ENCODE measurements at places on chromosomes 11 and 22. TPM values are rescaled to one million over a fixed set of nuclear protein-coding genes. Genes with fewer than 3 reads are reported as not detected.

The GRM5 gene
- 0.12 TPM for polyA plus RNA-seq

GRCh38 chr11:65792456-65792855 is 5.6 kb downstream of the OVOL1 start:
- no peak overlapping the region for H3K27ac ChIP-seq
- DNase-seq, result peak; percentile 13
- peaks cover 29% of the 10 kb centered on the region for H3K4me1 ChIP-seq
- no peak overlapping the region for H3K4me3 ChIP-seq

DNA sequence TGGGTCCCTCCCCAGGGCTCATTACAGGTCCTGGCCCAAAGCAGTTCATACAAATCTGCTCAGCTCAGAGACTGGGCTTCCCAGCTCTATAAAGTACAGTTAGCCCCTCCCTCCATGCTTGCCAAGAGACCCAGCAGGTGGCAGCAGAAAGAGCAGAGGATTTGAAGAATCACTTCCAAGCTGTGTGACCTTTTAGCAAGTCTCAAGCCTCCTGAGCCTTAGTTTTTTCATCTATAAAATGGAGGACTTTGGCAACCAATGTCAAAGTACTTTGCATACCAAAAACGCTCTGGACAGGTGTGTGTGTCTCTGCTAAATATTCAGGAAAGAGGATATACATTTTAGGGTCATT is 26.6 kb downstream of the RELT start:
- DNase-seq, result no peak
- no peaks in the 10 kb centered on the region for H3K36me3 ChIP-seq
- H3K27ac ChIP-seq, result no peak overlapping the region
- no peaks in the 10 kb centered on the region for H3K4me1 ChIP-seq
- H3K27me3 ChIP-seq, result no peaks in the 10 kb centered on the region
- H3K4me3 ChIP-seq, result no peak overlapping the region

DNA sequence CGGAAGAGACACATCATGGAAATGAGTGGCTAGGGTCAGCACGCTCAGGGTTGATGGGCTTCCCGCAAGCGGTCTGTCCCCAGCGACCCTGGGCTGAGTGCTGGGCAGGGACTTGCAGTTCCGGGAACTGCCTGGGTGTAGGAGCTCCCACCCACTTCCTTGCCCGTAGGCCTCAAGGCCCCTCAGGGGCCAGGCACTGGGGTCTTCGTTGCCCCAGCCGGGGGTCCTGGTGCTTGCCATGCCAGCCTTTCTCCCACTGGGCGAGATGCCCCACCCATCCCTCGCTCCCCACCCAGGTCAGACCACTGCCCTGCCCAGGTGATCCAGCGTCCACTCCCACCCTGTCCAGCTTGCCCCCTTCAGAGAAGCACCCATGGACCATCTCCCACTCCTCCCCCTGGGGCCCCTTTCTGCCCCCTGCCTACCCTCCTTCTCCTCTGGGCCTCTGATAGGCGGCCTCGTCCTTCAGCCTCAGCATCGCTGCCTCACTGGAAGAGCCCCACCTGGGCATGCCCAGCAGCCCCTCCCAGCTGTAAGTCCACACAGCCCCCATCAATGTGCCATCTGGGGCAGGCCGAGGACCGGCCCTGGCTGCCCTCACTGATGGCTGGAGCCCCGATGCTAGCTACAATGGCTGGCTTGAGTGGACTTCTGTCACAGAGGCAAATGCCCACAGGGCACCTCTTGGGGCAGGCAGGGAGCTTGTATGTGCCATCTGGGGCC is 17.8 kb upstream of the DGCR8 start:
- no peak for DNase-seq
- no peaks in the 10 kb centered on the region for H3K27me3 ChIP-seq
- H3K27ac ChIP-seq, result peak overlapping the region; percentile 51
- H3K4me3 ChIP-seq, result no peak overlapping the region
- H3K36me3 ChIP-seq, result no peaks in the 10 kb centered on the region
- H3K4me1 ChIP-seq, result no peaks in the 10 kb centered on the region

The PGAP2 gene
- polyA plus RNA-seq, result 37.6 TPM

DNA sequence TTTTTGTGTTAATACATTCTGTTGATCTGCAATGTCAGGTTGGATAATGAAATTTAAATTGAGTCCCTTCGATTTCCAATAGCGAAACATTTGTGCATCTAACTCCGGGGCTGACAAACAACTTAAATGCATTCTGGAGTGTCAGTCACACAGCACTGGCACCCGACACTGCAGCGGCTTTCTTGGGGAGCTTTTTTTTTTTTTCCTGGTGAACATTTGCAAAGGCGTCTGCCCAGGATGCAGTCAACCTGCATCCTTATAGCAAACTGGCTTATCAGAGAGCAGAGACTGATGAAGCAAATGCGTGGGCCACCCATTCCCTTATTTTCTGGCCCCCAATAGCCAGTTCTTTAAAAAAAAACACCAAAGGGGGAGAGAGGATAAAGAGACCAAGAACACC is 1167.7 kb downstream of the LRRC4C start:
- DNase-seq, result no peak
- no peaks in the 10 kb centered on the region for H3K36me3 ChIP-seq
- no peaks in the 10 kb centered on the region for H3K4me1 ChIP-seq
- H3K27ac ChIP-seq, result no peak overlapping the region
- H3K27me3 ChIP-seq, result peaks cover 12% of the 10 kb centered on the region

GRCh38 chr11:69501891-69502860 is 20.7 kb downstream of the LINC01488 start:
- H3K27me3 ChIP-seq, result no peaks in the 10 kb centered on the region
- H3K4me3 ChIP-seq, result no peak overlapping the region
- peaks cover 5% of the 10 kb centered on the region for H3K4me1 ChIP-seq
- no peaks in the 10 kb centered on the region for H3K36me3 ChIP-seq

GRCh38 chr22:33544707-33545106 is 375.6 kb downstream of the LARGE1 start:
- no peak overlapping the region for H3K4me3 ChIP-seq
- H3K36me3 ChIP-seq, result no peaks in the 10 kb centered on the region
- DNase-seq, result no peak
- H3K27ac ChIP-seq, result no peak overlapping the region
- H3K4me1 ChIP-seq, result peaks cover 7% of the 10 kb centered on the region

GRCh38 chr11:89421718-89422117 is 69.5 kb downstream of the NOX4 start:
- H3K27ac ChIP-seq, result no peak overlapping the region
- H3K4me1 ChIP-seq, result no peaks in the 10 kb centered on the region
- DNase-seq, result no peak
- H3K27me3 ChIP-seq, result no peaks in the 10 kb centered on the region
- no peak overlapping the region for H3K4me3 ChIP-seq
- no peaks in the 10 kb centered on the region for H3K36me3 ChIP-seq

The TBX1 gene
- 1.1 TPM for polyA plus RNA-seq

The IGF2 gene
- polyA plus RNA-seq, result 3,175 TPM

The YPEL1 gene
- 3.1 TPM for polyA plus RNA-seq

DNA sequence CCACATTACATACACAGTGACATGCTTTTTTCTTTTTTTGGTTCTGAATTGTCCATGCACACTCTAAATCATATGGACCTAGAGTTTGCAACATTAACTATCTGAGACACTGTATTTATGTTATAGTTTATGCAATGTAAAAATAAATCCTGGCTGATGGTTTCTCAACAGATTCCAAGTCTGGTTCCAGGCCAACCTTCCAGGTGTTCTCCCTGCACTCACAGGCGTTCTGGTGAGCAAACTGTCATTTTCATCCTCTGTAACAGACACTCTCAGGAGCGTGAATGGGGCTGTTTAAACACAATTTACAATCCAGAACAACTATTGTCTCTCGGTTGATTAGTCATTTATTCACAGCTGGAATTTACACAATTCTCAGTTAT is 36.5 kb upstream of the ANKK1 start:
- no peak for DNase-seq
- H3K4me1 ChIP-seq, result no peaks in the 10 kb centered on the region
- H3K27ac ChIP-seq, result no peak overlapping the region
- peaks cover 3% of the 10 kb centered on the region for H3K36me3 ChIP-seq
- H3K4me3 ChIP-seq, result no peak overlapping the region

DNA sequence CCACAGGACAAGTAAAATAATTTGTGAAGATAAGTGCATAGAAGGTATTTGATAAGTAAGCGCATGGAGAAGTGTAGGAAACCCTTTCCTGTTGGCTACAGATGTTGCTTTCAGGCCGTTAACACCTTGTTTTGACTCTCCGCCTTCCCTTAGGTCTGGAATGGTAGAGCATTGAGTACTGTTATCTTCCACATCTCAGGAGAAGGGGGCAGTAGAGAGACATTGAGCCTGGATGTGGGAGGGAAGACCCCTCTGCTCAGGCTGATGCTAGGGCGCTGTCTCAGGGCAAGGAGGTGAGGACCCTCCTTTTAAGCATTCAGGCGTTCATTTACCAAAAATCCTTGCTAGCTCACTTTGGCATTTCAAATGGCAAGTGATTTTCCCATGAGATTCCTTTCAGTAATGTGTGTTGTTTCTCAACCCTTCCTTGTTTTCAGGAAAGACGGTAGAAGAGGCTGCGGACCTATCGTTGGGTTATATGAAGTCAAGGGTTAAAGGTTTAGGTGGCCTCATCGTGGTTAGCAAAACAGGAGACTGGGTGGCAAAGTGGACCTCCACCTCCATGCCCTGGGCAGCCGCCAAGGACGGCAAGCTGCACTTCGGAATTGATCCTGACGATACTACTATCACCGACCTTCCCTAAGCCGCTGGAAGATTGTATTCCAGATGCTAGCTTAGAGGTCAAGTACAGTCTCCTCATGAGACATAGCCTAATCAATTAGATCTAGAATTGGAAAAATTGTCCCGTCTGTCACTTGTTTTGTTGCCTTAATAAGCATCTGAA is 27.0 kb upstream of the SCGB1A1 start:
- no peaks in the 10 kb centered on the region for H3K27me3 ChIP-seq
- peaks cover 16% of the 10 kb centered on the region for H3K4me1 ChIP-seq
- no peak overlapping the region for H3K27ac ChIP-seq
- H3K4me3 ChIP-seq, result no peak overlapping the region
- no peak for DNase-seq

GRCh38 chr22:42945736-42946135 is 69.2 kb downstream of the PACSIN2 start:
- H3K36me3 ChIP-seq, result no peaks in the 10 kb centered on the region
- DNase-seq, result no peak
- peak overlapping the region; percentile 22 for H3K27ac ChIP-seq
- H3K27me3 ChIP-seq, result no peaks in the 10 kb centered on the region

The GPHA2 gene
- not detected for polyA plus RNA-seq

The SCGB1A1 gene
- not detected for polyA plus RNA-seq

The HPS5 gene
- polyA plus RNA-seq, result 10.3 TPM

DNA sequence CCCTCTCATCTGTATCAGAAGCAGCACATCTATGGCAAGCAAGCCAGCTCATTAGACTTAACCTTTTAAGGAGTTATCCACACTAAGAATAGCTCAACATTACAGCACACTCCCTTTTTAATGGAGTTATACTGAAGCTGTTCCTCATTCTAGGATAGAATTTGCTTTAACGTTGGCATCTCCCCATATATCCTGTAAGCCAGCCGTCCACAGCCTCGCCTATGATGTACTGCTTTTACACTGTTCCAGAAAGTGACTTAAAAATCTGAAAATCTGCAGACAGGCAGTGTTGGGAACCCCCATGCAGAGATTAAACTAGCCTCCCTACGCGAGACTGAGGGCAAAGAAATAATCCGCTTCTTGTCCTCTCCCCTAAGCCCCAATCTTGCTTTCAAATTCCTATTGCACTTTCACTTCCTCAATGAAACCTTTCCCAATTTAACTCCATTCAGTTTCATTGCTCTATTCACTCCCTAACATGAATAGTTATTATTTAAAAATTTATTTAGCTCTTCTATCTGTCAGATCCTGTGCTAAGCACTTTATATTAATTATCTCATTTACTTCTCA is 225.0 kb downstream of the BLID start:
- peaks cover 4% of the 10 kb centered on the region for H3K4me1 ChIP-seq
- H3K27me3 ChIP-seq, result no peaks in the 10 kb centered on the region
- DNase-seq, result no peak
- no peak overlapping the region for H3K27ac ChIP-seq
- no peak overlapping the region for H3K4me3 ChIP-seq

DNA sequence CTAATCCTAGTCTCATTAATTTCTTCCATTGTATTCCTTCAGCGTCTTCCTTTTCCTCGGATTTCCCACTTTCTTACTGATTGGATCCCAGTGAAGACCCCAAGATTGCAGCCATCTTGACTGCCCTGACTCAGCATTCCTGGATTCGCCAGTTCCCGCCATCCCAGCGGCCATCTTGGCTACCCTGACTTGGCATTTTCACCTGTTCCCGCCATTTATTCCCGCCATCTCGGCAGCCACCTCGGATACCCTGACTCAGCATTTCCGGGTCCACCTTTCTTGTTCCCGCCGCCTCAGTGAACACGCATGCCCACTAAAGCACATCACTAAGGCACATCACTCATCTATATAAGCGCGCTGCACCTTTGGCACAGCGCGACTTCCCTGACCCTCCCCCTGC is 13.8 kb upstream of the OR56A3 start:
- H3K27ac ChIP-seq, result no peak overlapping the region
- no peaks in the 10 kb centered on the region for H3K4me1 ChIP-seq
- H3K4me3 ChIP-seq, result no peak overlapping the region
- no peaks in the 10 kb centered on the region for H3K27me3 ChIP-seq
- DNase-seq, result no peak

The LGR4 gene
- 30.1 TPM for polyA plus RNA-seq

The BTBD18 gene
- polyA plus RNA-seq, result 0.39 TPM

The PRODH gene
- polyA plus RNA-seq, result 27.9 TPM

- H3K27ac ChIP-seq, result no peak overlapping the region
- H3K27me3 ChIP-seq, result peaks cover 36% of the 10 kb centered on the region
- H3K36me3 ChIP-seq, result no peaks in the 10 kb centered on the region
- no peak for DNase-seq
Observed at GRCh38 chr11:126611438-126611837, 256.0 kb downstream of the ST3GAL4 start.

The TRIM51 gene
- not detected for polyA plus RNA-seq

The APOL1 gene
- 6.8 TPM for polyA plus RNA-seq

- H3K27ac ChIP-seq, result no peak overlapping the region
- no peaks in the 10 kb centered on the region for H3K36me3 ChIP-seq
- no peaks in the 10 kb centered on the region for H3K4me1 ChIP-seq
Observed at GRCh38 chr11:104443387-104443786, 279.4 kb upstream of the PDGFD start.

DNA sequence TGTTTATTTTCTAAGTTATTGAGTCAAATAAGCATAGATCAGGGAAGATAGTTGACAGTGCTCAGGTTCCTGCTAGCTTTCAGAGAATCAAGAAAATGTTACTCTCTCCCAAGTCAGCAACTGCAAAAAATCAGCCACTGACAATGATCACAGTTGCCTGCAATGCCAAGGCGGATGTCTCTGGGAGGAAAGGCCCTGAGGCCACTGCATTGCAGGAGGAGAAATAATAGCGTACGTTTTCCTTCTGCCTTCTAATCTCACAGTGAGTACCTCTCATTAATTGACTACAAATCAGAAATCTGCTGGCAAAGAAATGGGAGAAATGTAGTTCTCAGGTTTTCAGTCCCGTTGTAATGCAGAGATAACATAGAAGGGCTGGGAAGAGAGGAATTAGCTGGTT is 54.0 kb upstream of the SPON1 start:
- no peaks in the 10 kb centered on the region for H3K36me3 ChIP-seq
- H3K27ac ChIP-seq, result no peak overlapping the region
- H3K27me3 ChIP-seq, result no peaks in the 10 kb centered on the region
- DNase-seq, result no peak
- no peaks in the 10 kb centered on the region for H3K4me1 ChIP-seq

Measured in hepatocyte (in vitro differentiated cells).